Eye (tissue), 1 donor: ENCODE measurements at places on chromosomes 3 and 15.
A peak's percentile ranks its signal among the peaks of the same experiment; 100 is the strongest.

DNA sequence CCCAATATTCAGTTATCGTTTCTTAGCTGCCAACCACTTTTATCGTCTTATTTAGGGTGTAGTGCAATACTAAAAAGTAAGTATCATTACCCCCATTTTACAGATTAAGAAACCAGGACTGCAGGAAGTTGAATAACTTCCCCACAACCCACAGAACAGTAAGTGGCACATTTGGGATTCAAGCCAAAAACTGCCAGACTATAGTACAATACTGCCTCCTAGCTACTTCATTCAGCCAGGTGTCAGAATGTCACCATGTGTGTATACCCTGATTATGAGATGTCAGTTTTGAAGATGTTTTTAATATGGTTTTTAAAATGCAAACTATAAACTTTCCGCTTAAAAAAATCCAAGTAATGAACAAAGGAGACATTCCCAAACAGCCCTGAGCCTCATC lies 74.2 kb upstream of the PROK2 start:
- DNase-seq, result peak; percentile 66

GRCh38 chr3:124845406-124845805 lies 41.8 kb downstream of the ITGB5 start:
- no peak for DNase-seq

DNA sequence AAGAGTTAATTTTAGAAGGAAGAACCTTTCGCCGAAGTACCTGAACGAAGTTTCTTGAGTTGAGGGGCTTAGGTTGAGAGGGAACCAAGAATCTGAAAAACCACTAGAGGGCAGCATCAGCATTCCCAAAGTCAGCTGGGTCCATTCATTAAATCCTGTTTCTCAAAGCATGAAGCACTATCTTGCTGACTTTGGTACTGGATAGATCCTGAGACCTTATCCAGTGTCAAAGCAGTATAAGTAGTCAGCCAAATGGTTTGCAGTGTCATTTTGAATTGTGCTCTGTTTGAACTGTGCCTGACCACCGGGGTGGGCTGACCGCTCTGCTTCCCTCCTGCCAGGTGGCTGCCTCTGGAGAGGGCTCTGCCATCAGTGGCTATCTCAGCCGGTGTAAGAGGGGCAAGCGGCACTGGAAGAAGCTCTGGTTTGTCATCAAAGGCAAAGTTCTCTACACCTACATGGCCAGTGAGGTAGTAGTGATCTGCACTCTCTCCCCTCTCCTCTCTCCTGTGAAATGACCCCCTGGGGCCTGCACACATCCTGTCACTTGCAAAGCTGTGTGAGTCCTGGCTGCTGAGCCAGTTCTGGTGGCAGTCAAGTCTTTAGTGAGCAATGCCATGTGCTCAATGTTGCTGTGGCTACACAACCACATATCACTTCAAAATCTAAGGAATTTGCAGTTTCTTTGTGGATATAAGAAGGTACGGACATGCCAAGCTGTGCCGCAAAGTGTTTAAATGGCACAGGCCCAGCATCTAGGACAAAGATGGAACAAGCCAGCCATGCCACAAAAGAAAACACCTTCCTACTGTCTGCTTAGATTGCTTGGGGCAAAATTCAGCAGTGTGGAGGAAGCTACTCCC lies 21.4 kb upstream of the NR2C2 start:
- DNase-seq, result peak; percentile 88

DNA sequence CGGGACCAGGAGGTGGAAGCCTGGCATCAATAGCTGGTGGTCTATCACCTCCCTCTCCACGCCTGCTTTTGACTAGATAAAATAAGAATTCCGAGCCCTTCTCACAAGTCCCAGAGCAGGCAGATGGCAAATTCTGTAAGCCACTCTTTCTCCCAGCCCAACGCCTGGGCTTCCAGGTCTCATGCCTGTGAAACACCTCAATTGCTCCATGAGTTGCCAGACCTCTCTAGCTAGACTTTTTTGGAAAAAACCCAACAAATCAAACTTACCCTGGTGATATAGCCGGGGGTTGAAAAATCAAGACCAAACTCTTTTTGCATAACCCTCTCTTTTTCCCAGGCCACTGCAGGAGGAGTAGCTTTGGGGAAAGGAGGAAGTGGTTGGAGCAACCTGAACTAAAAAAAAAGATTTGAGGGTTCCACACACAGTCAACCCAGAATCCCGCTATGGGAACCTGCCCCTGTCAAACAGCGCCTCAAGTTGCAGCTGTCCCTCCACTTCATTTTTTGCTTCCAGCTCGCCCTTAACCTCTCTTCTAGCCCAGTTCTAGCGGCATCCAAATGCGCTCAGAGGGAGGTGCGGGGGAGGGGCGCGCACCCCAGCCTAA lies 7.0 kb downstream of the BHLHE40 start:
- no peak for DNase-seq

DNA sequence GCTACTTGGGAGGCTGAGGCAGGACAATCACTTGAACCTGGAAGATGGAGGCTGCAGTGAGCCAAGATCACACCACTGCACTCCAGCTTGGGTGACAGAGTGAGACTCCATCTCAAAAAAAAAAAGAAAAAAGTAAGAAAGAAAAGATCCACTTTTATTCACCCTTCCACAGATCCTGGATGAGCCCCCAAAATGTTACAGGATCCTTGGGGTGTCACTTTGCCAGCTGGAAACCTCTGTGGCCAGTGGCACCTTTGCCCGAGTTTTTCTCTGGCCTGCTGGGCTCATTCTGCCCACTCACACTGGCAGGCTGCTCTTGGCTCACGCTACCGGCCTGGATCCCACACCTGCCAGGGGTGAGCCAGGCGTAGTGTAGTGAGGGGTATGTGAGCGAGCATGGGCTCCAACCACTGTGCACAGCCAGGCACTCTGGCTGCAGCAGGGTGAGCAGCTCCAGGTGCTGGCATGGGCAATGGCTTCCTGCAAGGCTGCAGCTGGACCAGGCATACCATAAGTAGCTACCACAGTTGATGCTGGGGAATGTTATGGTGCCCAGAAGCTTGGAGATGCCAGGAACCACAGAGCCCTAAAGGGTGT lies 57.8 kb upstream of the C15orf39 start:
- DNase-seq, result peak; percentile 42

GRCh38 chr3:196272826-196273225 lies 14.7 kb downstream of the PCYT1A start:
- DNase-seq, result no peak

DNA sequence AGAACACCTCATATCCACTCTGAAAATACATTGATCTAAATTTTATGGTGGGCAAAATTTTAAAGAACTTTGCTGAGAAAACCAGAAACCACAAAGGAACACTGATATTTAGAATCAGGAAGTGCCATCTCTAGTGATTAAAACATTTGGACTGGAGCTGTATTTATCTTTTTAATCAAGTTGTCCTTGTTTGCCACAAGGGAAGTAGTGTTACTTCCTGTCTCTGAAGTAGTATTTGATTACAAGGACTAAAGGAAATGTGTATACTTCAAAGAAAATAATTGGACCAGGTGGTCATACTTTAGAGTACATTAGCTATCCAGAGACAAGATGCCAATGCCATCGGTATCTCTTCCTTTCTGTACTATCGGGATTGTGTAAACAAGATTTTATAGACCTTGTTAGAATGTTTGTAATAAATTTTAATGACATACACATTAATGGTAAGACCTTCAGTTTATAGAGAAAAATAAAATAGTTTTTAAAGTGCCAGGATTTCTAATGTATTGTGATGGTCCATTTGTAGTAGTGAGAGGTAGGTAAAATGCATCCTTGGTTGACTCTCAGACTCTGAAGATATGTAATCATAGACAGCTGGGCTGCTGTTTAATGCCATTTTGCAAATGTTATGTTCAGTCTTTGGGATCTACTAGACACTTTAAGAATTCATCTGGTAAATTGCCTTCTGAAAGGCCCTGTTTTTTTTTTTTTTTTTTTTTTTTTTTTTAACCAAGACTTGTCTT lies 131.9 kb downstream of the B3GALNT1 start:
- DNase-seq, result no peak

DNA sequence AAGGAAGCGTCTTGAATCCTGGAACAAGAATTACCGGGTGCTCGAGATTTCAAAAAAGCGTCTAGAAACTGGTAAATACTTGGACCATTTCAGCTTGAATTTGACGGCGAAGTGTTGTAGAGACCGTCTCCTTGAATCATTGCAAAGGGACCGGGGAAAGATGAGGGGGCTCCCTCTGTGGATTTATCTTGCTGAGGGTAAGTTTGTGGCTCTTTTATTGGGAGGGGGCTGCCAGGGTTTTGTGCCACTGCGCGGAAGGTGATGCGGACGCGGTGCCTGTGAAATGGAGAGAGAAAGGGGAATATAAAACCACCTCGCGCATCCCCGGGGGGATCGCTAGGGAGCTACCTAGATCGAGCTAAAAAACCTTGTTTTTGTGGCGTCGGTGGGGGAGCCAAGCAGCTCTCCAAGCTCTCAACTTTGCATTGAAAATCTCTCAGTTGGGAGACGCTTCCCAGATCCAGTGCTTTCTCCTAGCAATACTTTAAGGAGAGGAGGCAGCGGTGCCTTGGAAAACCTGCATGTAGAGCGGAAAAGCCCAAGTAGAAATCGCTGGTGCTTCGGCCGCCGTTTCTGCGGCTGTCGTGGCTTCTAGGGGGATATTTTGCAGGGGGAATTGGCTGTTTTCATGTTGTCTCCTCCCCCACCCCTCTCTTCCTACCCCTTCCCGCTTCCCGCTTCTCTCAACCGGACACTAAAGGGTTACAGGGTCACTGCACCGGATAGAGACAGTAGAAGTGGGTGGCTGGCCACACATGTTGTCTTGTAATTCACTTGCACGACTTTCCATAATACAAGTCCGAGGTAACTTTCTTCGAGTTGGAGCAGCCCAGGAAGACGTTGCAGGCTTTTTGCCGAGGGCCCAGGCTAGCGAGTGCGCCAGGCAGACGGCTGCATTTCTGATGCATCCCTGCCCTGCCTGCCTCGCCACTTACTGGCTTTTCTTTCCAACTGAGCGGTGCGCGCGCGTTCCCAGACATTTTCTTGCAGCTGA lies 187.6 kb downstream of the NLGN1 start:
- peak; percentile 92 for DNase-seq

DNA sequence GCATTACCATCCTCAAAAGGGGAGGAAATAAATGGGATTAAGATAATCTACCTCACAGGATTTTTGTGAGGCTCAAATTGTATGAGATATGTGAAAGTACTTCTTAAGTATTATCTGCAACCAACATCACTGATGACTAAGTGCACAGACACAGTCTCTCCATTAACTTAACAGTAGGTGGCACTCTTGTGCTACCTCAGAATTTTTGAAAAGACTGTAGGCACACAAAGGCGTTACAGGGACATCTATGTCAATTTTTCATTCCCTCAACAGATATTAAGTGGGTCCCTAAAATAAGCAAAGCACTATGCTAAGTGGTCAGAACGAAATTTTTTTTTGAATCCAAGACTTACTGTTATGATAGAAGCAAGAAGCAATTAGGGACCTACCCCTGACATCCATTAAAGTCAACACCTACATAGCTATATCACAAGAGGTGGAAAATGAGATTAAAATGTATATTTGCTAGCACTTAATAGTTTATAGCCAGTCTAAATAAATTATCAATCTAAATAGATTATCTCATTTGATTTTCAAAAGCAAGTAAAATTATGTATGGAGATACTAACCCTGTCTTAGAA lies 52.9 kb downstream of the RYK start:
- peak; percentile 74 for DNase-seq

- peak; percentile 66 for DNase-seq
These were observed 126.6 kb upstream of the ADAMTS9 start for GRCh38 chr3:64814351-64814750.

- DNase-seq, result peak; percentile 22
These were observed 42.7 kb upstream of the ATP2B2 start for GRCh38 chr3:10547841-10548783.

DNA sequence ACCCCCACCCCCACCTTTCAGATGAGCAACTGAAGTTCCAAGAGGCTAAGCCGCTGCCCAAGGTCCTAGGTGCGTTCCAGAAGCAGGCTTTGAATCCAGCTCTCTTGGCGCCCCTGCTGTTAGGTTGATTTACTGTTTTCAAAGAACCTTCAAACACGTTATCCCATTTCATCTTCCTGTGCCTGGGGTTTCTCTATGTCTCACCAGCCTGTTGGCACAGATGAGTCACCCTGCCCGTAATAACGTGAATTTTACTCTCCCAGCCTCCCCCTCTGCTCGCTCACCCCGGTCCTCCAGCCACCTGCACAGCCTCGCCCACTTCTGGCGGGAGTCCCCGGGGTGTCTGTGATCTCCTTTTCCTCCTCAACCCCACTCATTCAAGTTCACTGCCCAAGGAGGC lies 13.0 kb upstream of the TSEN2 start:
- no peak for DNase-seq

DNA sequence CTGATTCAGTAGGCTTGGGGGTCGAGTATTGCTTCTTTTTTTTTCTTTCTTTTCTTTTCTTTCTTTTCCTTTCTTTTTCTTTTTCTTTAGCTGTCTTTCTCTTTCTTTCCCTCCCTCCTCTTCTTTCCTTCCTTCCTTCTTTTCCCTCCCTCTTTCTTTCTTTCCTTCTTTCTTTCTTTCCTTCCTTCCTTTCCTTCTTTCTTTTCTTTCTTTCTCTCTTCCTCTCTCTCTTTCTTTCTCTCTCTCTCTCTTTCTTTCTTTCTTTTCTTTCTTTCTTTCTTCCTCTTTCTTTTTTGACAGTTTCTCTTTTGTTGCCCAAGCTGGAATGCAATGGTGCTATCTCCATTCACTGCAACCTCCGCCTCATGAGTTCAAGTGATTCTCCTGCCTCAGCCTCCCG lies 36.0 kb downstream of the TM4SF4 start:
- DNase-seq, result no peak

GRCh38 chr15:44573386-44573785 lies 36.4 kb downstream of the EIF3J start:
- DNase-seq, result no peak

GRCh38 chr15:47427463-47427862 lies 289.8 kb upstream of the SEMA6D start:
- no peak for DNase-seq

DNA sequence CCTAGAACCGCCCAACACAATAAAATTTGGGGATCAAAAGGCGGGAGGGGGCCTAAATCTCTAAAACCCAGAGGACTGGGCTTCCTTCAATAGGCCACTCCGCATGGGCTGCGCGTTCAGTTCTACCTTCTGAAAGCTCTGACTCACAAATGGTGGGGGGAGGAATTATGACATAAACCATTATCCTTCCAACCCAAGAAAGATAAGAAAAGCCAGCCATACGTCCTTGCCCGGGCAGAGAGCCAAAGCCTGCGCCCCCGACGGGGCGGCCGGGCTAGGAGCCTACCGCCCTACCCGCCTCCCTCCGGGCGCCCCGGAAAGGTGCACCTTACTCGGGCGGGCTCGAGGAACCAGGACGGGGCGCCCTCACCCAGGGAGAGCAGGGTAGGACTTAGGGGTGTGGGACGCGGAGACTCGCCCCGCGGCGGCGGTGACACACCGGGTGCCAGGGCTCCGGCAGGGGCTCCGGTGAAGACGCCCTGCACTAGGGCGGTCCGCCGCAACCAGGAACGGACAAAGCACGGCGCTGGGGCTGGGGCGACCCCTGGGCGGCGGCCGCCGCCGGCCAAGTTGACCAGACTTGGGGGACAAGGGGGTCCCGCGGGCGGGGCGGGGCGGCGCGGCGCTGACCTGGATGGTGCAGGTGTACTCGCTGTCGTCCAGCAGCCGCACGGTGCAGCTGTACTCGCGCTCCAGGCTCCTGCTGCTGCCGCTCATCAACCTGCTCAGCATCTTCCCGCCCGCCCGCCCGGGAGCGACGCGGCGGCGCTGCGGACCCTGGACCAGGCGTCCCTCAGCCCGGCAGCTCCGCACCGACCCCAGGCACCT lies 534 bp downstream of the FRMD5 start:
- DNase-seq, result peak; percentile 79
